Cortex of kidney (tissue), 1 donor: ENCODE measurements at places on chromosomes 5 and 9.

DNA sequence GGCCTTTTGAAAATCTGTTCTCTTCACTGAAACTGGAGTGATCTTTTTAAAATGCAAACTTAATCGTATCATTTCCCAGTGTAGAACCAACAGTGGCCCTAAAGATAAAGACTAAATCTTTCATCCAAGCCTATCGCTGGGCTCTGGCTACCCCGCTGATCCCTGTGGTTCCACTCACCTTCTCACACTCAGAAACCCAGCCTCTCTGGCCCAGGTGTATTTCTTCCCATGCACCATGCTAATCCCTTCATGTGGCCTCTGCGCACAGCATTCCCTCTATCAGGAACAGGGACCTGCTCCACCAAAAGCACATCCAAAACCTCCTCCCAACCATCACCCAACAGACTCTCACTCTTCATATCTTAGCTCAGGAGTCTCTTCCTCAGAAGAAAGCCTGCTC is 214.1 kb upstream of the DAPK1 start:
- no peak for DNase-seq

DNA sequence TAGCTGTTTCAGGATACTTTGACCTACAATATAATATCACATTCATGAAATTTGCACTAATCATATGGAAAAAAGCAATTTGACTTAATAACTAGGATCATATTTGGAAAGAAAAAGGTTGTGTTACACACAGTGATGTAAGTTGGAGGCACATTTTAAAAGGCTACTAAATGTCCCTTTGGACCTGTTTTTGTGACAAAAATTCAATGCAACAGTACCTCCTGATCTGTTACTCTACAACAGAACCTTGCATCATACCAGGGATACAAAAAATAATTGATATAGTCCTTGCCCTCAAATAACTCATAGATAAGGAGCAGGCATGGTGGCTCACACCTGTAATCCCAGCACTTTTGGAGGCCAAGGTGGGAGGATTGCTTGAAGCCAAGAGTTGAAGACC is 67.1 kb downstream of the BAAT start:
- DNase-seq = no peak

- no peak for DNase-seq
Measured at GRCh38 chr5:95162231-95162992, 122.5 kb downstream of the MCTP1 start.

- no peak for DNase-seq
Measured at GRCh38 chr9:35691757-35692301, 2.1 kb upstream of the TPM2 start.

DNA sequence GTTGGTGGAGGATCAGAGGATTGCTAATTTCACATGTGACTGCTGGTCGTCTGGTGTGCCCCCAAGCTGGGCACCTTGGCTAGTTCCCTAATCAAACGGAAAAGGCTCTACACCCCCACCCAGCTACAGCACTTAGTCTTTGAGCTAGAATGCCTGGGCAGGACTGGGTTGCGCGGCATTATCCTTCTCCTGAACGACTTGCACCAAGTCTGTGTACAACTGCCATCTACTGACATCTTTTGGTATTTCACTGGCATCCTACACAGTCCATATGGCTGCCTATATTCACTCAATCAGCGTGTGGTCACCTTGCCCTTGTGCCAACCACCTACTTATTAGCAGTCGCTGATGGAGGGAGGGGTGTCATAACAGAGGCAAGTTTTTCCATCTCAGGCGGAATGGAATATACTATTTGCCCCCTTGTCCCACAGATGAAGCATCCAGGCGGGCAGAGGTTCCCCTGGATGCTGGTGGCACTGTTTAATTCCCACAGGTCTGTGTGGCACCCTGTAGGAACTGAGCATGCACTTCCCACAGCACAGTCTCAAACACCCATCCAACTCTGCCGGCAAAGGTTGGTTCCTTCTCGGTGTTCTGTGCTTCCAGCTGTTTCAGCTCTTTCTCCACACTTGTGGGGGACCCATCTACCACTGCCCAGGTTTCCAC is 150.1 kb downstream of the OSTF1 start:
- no peak for DNase-seq

- DNase-seq = no peak
Measured at GRCh38 chr9:91720751-91721705, 229.0 kb downstream of the ROR2 start.

- DNase-seq = no peak
Measured at GRCh38 chr5:168085261-168086031, 206.0 kb upstream of the WWC1 start.

- no peak for DNase-seq
Measured at GRCh38 chr5:116564312-116564711, 10.3 kb downstream of the SEMA6A start.

GRCh38 chr9:127341152-127341551 is 55.8 kb upstream of the SLC2A8 start:
- no peak for DNase-seq

- no peak for DNase-seq
Measured at GRCh38 chr5:57055731-57056130, 103.8 kb upstream of the MIER3 start.

- DNase-seq = no peak
Measured at GRCh38 chr9:110975278-110975677, 63.0 kb downstream of the LPAR1 start.

DNA sequence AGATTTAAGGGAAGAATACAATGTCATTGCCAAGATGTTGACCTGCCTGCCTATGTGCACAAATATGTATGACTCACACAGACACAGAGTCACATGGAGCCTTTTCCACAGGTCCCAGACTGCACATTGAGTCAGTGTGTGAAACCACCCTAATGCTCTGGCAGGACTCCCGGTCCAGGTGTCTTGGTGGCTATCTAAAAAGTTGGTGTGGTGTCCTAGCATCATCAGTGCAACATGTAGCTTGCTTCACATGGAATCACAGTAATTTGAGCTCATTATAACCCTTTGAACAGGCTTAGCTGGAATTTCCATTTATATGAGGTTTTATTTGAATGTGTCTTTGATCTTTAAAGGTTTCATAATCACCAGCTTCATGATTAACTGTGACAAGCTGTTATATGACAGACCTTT is 10.7 kb downstream of the IFNA5 start:
- no peak for DNase-seq

DNA sequence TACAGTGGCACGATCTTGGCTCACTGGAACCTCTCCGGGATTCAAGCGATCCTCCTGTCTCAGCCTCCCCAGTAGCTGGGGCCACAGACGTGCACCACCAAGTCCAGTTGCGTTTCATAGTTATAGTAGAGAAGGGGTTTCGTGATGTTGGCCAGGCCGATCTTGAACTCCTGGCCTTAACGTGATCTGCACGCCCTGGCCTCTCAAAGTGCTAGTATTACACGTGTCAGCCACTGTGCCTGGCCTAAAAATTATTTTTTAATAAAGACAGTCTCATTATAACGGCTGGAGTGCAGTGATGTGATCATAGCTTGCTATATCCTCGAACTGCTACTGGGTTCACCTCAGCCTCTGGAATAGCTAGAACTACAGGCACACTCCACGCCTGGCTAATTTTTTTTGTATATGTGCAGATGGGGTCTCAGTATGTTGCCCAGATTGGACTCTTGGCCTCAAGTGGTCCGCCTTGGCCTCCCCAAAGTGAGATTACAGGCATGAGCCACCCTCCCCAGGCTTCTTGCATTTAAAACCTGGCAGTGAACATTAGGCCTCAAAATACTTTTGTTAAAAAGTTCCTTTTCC is 4.4 kb downstream of the NPM1 start:
- no peak for DNase-seq

DNA sequence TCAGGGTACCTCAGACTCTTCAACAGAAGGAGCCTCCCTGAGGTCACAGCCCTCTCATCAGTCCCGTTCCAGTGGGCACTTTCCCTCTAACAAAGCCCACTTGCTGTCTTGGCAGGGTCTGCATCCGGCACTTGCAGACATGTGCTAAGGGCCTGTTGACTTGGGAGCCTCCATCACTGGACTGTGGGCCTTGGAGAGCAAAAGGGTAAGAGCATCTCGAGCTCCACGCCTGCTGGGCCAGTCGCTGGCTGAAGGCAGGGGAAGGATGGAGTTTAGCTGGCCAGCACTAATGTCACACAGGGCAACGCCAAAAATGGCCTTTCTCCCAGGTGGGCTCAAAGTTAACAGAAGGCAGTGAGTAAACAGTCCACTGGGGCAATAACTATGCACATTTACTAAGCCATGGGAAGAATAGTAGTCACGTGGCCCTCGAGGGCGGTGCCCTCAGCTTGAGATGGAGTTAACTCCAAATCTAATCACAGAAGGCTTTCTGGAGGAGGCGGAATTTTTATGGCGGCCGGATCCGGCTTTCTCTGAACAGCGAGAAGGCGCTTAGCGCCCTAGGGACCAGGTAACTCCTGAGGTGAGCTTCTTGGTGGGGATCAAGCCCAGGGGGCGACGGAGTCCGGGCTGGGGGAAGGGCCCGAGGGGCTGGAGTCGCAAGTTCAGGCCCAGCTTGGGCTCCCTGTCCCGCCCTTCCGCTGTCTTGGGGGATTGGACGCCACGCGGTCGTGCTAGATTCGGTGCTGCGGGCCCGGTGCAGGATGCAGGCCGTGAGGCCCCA is 2.0 kb upstream of the NSD1 start:
- DNase-seq = no peak

DNA sequence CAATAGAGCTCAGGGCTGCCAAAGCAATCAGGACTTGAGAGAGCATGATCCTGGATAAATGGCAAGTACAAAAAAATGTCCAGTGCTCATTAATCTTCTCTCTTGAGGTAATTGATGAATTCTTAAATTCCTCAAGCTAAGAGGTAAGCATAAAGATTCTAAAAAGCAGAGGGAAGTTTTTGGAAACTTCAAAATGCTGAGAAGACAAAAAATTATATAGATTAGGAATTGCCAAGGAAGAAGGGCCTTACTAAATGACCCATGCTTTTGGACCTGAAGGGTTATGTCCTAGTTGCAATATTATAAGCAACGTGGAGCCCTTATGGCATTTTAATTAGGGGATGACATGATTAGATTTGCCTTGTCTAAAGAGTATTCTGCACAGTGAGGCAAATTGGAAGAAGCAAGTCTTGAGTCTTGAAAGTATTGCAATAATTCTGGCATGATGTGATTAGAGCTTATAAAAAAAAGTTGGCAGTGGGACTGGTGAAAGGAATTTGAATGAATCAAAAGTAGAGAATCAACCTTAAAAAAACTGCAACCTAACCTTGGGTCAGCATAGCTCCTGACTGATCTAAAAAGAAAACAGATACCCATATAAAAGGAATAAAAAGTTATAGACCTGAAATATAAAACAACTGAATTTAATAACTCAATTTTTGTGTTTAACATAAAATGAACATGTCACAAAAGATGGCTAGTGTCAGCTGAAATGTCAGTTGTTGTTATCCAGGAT is 323.8 kb upstream of the ARRDC3 start:
- no peak for DNase-seq

- DNase-seq = no peak
Measured at GRCh38 chr5:10471677-10472076, 30.0 kb downstream of the ROPN1L start.

DNA sequence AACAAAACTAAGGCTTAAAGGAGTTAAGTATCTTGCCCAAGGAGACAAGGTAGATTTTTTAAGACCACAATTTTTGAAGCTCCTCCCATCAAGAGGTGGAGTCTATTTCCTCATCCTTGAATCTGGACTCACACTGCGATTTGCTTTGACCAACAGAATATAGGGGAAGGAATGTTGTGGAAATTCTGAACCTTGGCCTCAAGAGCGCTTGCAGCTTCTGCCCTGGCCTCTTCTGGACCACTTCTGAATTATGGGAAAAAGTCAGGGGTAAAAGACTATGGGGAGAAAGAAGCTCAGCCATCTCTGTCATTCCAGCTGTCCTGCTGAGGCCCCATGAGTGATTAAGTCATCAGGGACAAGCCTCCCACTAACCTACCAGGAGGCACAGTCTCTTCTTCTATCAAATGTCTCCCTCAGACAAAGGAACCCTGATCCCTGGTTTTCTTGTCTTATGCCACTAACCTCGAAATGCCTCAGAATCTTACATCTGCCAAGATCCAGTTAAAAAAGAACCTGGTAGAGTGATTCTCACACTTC is 25.9 kb downstream of the MAPKAP1 start:
- DNase-seq = no peak

DNA sequence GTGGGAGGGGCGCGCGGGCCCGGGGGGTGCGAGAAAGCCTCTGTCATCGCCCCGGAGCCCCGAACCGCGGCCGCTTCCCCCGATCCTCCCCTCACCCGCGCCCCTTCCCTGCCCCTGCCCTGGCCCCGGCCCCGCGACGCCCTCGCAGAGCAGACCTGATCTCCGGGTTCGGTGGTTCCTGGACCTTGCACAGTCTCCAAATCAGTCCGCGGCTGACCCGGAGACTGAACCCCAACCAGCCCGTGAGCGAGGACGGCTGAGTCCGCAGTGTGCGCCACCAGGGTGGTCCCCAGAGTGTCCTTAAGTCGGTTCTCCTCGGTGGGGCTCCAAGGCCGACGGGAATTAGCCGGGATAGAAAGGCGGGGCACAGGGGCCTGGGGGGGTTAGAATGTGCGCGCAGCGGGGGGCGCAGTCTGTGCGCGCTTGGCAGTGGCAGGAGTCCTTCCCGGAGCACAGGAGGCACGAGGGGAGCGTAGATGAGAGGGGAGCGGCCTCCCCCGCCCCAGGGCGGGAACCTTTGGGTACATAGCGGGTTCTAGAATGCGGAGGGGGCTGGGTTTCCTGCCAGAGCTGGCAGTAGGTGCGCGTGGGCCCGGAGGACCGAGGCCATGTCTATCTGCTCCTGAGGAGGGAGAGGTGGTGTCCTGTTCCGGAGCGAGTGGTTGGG is 779 bp downstream of the PKN3 start:
- DNase-seq = no peak

DNA sequence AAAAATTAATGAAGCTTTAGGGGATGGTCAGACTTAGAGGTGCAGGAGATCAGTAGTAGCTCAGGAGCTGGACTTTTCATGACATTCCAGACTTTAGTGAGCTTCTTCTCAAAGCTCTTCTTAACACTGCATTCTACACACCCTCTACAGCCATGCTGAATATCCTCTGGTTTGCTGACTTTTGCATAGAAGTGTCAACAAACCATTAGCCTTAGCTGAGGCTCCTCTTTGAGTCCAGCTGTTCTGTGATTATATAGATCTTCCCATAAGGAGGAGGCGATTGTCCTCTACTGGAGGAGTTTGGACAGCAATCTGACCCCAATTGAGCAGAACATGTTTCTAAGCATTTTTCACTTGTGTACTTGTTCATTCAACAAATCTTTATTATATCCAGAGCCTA is 75.0 kb upstream of the RUSC2 start:
- DNase-seq = no peak

- DNase-seq = no peak
Measured at GRCh38 chr9:7844242-7844641, 44.7 kb upstream of the DMAC1 start.

DNA sequence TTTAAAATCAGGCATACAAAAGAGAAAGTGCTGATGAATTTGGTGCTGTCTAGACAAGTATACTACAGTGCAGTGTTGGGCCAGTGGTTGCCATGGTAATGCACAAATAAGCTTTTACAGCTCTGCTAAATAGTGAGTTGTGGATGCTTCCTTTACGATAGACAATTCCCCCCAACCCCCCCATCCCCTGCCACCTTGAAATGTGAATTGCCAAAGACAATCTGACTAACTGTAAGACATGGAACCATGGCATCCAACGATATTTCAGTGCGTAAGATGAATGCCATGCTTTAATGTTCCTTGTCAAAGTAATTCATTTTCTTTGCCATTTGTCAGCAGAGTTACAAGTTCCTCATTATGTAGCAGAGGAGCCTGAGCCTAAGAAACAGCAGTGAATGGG is 91.5 kb upstream of the NREP start:
- no peak for DNase-seq
